ENCODE measurements at places on chromosomes 3 and 15.

- DNase-seq = no peak
These were observed 33.1 kb downstream of the CEP152 start for GRCh38 chr15:48777645-48778330.

- no peak for DNase-seq
These were observed 544.1 kb upstream of the MDFIC2 start for GRCh38 chr3:70856414-70857162.

GRCh38 chr3:60424942-60425341, 826.3 kb downstream of the FHIT start:
- DNase-seq = no peak

DNA sequence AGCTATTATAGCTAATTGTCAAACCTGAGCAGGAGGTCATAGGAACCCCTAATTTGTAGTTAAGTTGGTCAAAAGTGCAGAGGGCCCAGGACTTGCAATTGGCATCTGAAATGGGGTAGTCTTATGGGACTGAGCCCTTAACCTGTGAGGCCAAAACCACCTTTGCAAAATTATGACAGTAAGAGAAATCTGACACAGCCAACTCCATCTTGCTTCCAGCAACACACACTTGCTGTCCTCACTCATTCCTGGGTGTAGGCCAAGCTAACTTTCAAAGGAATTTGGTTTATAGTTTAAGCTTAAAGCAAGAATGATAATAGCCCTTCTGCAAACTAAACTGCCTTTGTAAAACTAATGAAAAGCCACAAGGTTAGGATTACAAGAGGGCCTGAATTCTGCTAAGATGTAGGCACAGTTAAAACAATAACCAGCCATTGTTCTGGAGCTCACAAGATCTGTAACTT, 57.6 kb upstream of the FRMD4B start:
- DNase-seq = no peak

- no peak for DNase-seq
These were observed 1.2 kb upstream of the SNAPC5 start for GRCh38 chr15:66498501-66499386.

- DNase-seq = no peak
These were observed 39.4 kb downstream of the TPRA1 start for GRCh38 chr3:127551178-127551577.

DNA sequence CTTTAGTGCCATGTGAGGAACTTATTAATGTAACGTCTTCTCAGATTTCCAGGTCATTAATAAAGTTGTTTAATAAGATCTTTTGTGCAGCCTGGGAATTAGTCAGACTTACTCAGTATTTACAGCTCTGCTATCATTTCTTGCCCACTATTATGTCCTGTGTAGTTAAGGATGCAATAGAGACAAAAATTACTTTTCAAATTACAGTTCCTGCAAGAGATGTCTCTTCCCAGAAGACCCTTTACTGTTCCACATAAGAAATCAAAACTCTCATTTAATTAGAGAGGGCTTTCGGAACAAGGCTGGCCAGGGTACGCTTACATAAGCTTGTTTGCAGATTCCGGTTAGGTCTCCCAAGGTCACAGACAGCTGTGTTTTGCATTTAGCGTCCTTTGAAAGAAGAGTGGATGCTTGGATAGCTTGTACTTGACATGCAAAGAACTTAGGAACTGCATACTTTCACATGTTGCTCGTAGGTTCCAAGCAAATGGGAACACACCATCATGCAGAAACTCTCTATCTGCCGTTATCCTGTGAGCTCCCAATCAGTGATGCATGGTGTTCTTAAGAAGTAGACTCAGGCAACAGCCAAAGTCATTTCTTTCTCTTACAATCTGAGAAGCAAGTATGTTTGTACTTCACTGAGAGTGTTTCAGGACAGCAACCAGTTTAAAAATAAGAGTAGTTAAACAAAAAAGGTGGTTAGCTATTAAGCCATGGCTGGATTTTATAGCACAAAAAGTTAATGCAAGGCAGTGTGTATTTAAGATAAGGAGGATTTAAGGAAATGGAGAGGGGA, 37.4 kb downstream of the FILIP1L start:
- DNase-seq = no peak

DNA sequence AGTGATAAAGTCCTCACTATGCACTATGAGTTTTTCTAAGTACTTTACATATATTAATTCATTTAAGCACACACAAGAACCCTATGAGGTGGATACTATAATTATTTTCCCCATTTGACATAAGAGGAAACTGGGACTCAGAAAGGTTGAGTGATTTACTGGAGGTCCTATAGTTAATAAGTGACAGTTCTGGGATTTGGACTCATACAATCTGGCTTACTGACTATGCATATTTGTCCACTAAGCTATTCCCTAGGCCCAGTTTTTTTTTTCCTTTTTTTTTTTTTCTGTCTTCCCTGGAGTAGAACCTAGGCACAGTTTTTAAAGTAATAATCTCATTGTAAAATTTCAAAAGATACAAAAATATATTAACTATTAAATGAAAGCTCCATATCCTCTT, 6.3 kb upstream of the RTP2 start:
- DNase-seq = no peak

GRCh38 chr3:139473155-139473771, 3.1 kb downstream of the RBP2 start:
- DNase-seq = no peak

- DNase-seq = no peak
These were observed 97.3 kb upstream of the ZBTB20 start for GRCh38 chr3:115244350-115244749.

DNA sequence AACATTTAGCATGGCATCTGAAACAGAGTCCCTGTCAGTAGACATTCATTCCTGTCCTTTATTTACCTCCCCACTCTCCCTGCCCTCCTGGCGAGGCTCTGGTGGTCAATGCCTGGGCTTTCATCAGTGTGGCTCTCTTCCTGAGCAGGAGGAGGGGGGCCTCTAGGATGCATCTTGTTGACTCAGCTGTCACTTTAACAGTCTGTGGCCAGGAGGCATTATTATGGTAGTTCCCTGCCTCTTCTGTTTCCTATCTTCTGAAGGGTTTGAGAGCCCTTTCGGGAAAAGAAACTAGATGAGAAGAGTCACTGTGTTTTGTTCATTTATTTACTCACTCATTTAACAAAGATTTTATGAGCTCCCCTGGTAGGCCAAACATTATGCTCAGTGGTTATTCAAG, 2.4 kb upstream of the PPP1R14D start:
- DNase-seq = peak; percentile 93

DNA sequence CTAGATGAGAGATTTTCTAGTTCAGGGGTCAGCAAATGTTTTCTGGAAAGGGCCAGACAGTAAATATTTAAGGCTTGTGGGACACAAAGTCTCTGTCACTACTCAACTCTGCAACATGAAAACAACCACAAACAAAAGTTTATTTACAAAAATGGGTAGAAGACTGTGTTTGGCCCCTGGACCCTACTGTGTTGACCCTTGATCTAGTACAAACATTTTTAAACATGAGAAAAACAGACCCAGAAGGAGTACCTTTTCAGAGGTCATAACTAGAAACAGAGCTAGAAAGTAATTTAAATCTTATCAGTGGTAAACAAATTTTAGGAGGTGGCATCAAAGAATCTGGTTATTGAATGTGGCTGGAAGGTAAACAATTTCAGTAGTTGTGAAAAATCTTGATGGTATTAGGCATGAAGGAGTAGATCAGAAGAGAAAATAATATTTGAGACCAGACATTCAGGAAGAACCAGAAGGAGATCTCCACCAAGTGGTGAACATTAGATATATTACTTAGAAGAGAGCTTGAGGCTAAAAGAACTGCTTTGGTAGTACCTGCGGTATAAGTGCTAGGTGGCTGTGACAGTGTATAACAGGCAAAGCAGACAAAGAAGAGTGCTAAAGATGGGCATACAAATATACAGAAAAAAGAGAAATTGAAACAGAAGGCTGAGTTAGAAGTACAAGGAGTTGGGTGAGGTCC, 101.7 kb downstream of the NR1I2 start:
- DNase-seq = no peak

GRCh38 chr3:35296533-35296932, 342.8 kb upstream of the ARPP21 start:
- no peak for DNase-seq

GRCh38 chr3:33732394-33732793, 14.3 kb upstream of the CLASP2 start:
- DNase-seq = no peak

- DNase-seq = no peak
These were observed 506 bp downstream of the RAD51 start for GRCh38 chr15:40695469-40695890.

DNA sequence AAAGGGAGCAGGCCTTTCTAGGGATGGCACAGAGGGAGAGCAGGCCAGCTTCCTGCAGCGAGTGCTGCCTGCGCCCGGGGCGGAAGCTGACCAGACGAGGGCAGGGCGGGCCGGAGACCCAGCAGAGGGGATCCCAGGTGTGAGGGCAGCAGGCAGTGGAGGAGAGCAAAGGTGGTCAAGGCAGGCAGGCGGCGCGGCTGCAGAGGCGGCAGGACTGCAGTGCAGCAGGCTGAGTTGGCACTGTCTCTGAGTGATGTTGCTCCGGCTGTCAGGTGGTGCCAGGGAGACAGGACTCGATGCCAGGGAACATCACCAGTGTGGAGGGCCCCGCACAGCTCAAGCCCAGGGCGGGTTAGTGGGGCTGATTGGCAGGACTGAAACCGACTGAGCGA, 22.3 kb upstream of the PLXNA1 start:
- no peak for DNase-seq

- DNase-seq = no peak
These were observed 249.3 kb upstream of the TGFBR2 start for GRCh38 chr3:30356866-30357753.

DNA sequence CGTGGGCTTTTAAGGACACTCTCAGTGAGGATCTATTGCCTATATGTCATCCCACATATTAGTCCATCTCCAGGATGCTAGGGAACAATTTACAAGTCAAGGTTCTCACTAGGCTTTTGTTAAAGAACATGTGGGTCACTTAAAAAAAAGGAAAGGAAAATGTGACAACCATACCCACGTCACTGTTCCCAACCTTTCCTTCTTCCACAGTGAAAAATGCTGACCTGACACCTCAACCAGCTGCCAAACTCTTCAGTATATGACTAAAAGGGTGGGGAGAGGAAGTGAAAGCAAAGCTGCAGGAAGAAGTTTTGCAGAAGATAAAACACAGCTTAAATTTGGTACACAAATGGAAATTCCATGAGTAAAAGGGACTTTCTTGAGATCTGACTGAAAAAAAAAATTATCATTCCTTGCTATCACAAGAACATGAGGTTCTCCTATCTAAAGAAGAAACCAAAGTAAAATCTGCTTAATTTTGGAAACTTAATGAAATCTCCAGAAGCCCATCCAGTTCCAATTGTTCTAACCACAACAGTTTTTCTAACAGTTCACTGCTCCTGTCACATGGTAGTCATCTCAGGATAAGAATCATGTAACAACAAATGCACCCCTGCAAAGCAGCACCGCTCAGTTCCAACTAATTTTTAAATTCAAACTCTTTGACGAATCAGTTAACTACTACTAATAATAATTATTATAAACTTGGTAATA, 117.0 kb upstream of the TSPAN3 start:
- no peak for DNase-seq

- no peak for DNase-seq
These were observed 84.9 kb upstream of the SPATA12 start for GRCh38 chr3:56975567-56975966.

DNA sequence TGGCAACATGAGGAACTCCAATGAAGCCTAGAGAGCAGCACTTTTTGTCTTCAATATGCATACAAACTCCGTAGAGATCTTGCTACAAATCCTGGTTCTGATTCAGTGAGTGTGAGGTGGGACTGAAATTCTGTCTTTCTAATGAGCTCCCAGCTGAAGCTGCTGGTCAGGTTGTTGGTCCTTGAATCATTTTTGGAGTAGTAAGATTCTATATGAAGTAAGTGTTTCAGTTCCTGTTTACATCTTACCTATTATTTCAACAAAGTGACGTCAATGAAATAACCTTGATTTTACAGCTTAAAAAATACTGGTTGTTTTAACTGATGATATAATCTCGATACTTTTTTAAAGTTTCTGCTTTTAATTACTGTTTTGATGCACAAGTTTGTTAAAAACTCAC, 33.9 kb downstream of the SHQ1 start:
- DNase-seq = no peak

GRCh38 chr15:67781907-67782690, 43.2 kb upstream of the SKOR1 start:
- DNase-seq = no peak

DNA sequence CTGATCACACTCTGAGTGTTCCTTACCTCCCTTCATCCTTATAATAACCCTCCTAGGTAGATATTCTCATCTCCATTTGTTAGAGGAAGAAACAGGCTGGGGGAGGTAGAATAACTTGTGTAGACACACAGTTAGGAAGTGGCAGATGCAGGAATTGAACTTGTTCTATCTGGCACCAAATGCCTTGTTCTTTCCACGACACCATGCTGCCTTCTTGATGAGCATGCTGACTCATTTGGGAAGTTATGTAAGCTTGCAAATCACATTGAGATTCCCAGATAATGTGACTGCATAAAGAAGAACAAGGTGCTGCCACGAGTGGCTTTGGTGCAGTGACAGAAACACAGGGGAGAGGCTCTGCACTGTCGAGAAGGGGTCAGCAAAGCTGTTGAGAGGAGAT, 27.5 kb upstream of the NDUFB4 start:
- DNase-seq = no peak

GRCh38 chr3:105868431-105868741, 426 bp downstream of the CBLB start:
- DNase-seq = peak; percentile 10

DNA sequence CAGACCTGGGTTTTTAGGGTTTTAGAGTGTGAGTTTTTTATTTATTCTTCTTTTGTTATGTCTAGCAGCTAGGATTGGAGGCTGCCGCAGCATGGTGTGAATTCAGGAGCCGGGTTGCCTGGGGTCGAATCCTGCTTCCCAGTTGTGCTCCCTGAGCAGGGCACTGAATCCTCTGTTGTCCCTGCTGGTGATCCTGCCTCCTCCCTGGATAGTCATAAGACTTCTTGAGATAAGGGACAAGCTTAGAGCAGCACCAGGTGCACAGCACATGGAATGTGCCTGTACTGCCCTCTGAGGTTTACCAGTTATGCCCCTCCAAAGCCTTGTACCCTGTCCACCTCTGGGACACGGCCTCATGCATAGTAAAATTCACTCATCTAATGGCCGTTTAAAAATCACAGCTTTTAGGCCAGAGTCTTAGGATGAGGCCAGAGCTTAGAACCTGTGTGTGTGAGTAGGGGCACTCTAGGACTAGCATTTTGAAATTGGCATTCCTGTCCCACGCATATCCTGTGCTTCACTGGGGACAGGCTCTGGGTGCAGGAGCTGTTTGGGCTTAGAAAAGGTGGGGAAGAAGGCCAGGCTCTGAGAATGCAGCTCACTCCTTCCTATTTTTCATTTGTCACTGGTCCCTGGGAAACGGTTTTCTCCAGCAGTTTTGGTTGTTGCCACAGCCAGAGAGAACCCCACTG, 47.7 kb downstream of the CHCHD6 start:
- DNase-seq = no peak

Measured in NCI-H774 (cell line).